ENCODE measurements at places on chromosomes 6 and 20.

- DNase-seq = no peak
Measured at GRCh38 chr6:112005013-112005371, 48.9 kb upstream of the CCN6 start.

DNA sequence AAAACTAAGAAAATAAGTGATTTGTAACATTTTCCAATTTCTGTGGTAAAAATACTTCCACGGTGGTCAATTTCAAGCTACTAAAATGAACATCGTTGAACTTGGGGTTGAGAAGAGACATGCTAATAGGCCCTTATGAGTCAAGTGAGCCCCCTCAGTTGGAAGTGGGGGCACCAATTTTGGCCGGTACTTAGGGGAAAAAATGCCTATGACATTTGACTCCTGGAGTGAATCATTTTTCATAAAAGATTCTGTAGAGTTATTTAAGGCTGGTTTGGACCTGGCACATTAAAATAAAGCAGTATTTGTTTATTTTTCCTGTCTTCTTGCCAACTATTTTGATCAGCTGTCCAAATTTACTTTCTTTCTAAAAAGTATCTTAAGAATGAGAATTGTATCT, 32.4 kb upstream of the CAP2 start:
- DNase-seq = no peak

DNA sequence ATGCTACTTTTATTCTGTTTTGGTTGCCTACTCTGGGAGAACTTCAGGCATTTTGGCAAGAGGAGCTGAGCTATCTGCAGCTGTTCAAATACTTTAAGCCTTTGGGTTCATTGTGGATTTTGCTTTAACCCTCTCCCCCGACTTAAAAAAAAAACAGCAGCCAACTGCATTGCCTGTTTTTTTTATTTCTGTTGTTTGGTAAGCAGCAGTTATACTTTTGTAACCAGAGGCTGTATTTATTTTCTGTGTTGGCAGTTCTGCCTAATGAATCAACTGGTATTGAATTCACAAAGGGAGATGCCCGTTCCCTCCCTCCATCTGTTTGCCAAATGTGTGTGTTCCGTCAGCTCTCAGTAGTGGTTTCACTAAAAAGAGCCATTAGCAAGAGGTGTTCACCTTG, 484.0 kb downstream of the UTRN start:
- DNase-seq = no peak

GRCh38 chr20:2295886-2296515, at the start of gene TGM3:
Gene TGM3 (plus strand): TSS chr20:2296001. CDS start chr20:2296064, 63 bp downstream.
- no peak for DNase-seq

DNA sequence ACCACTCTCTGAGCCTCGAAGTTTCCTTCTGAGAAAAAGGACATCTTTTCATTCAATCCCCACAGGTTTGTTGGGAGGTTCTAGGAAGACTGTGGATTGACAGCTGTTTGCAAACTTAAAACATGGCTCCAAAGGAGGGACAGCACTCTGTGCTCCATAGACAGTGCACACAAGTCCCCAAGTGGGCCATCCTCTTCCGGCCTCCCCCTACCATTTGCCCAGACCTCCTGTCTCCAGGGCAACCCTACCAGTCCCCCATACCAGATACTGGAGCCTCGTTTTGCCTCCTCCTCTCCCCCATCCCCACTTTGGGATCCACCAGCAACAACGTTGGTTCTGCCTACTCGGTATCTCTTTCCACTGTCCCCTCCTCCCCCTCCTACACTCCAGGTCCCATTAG, 8.5 kb upstream of the DLGAP4 start:
- no peak for DNase-seq

- no peak for DNase-seq
Measured at GRCh38 chr6:45901767-45902650, 113.7 kb downstream of the CLIC5 start.

GRCh38 chr6:32609391-32609730, 19.7 kb upstream of the HLA-DRB1 start:
- DNase-seq = no peak

DNA sequence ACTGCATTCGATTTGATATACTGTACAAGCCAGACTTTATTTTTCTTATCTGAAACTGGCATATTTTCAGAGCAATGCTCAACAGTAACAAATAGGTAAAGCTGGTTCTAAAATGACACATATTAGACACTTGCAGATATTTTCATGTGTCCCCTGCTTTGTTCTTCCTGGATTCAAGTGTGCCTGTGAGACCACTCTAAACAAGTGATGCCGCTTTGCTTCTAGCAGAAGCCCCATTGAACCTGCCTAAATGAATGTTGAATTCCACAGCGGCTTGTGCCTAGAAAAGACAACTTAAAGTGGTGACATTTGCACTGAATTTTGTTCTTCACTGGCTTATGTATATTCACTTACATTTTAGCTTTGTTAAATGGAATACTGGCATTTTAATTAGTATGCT, 115.7 kb downstream of the AKAP7 start:
- no peak for DNase-seq

DNA sequence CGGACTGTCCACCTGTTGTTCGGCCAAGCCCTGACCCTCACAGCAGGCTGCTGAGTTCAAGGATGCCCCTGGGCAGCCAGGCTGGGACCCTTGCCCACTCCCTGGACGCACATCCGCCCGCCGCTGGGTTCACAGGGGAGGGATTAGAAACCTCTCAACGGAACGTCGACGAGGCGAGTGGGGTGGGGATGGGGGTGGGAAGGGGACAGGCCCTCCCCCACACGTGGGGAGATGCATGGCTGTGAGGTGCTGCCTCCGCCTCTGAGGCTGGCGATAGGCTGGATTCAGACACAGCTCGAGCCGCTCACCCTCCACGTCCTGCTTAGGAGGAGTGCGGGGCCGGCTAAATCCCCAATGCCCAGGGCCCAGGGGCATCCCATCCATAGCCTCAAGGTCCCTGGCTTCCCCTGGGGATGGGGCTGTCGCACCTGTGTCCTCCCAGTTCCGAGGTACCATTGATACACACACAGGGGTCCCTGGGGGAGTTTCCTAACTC, 90.6 kb upstream of the BHLHE23 start:
- DNase-seq = no peak

GRCh38 chr20:32510601-32511357, 74.4 kb downstream of the NOL4L start:
- DNase-seq = no peak

GRCh38 chr6:24861934-24862333, 63.2 kb upstream of the ARMH2 start:
- no peak for DNase-seq

- no peak for DNase-seq
Measured at GRCh38 chr6:95286874-95287273, 290.5 kb upstream of the MANEA start.

DNA sequence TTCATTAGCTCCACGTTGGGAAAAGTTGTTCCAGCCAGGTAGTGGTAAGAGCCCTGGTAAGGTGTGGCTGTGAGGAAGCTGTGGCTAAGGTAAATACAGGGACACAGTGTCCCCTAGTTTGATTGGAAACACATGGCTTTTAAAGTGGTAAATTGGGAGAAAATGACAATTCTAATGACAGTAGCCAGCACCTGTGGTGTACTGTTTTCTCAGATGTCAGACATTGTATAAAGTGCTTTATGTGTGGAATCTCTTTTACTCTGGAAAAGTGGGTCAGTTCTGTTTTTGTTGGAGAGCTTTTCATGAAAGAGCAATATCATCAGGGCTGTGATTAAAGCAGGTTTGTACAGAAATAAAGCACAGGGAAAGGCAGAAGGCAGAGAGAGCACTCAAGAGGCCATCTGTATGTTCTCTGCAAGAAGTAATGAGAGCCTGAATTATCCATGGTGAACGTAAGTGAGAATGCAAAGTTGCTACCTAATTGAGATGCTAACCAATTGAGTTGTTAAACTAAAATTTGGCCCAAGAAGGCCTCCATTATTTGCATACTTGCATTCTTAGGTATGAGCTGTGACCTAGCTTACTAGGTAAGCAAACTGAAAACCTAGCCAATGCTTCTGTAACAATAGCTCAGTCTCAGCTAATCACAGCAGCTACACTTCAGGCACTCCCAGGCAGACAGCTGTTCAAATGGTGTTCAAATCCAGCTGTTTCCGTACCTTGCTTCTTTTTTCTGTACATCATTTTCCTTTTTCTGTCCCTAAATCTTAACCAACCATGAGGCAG, 28.2 kb downstream of the MRAP2 start:
- peak; percentile 51 for DNase-seq

DNA sequence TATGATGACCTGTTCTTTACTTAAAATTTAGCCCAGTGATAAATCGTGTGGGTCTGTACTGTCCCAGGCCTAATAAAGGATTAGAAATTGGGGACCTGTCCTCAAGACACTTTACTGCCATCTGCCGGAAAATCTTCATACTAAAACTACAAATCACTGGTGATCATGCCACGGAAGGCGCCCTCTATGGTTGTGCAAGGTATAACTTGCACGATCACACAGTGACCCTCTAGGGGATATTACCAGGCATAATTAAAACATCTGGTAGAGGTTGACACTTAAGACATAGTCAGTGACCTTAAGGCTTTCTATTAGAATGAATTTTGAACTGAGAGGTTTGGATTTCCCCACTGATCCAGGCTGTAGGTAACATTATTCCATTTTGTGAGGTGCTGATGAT, 172.6 kb downstream of the BMP2 start:
- peak; percentile 88 for DNase-seq
